Stimulated activated CD4-positive, alpha-beta T cell treated with anti-CD3 and anti-CD28 coated beads, Interleukin-2, amount 100 ng/mL, for 48 hours (primary cell): ENCODE measurements at places on chromosomes 5 and 9.

DNA sequence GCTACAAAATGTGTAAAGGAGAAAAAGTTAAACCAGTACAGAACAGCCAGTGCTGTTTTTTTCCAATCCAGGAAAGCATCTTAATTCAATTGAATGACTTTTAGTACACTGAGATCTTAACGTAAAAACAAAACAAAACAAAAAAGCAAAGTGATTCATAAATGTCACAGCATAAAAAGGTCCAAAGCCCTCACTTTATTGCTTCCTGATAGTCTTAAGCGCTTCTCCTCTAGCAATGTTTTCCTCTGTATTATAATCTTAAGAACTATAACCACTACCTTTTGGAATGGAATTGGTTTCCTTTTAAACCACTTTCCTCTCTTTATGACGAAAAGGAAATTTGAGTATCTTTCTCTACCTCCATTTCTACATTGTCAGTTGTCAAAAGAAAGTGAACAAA, 91.4 kb downstream of the SEMA5A start:
- DNase-seq, result no peak

GRCh38 chr5:90356622-90357021, 52.9 kb downstream of the CETN3 start:
- no peak for DNase-seq

GRCh38 chr5:144131261-144131660, 39.2 kb downstream of the YIPF5 start:
- no peak for DNase-seq

DNA sequence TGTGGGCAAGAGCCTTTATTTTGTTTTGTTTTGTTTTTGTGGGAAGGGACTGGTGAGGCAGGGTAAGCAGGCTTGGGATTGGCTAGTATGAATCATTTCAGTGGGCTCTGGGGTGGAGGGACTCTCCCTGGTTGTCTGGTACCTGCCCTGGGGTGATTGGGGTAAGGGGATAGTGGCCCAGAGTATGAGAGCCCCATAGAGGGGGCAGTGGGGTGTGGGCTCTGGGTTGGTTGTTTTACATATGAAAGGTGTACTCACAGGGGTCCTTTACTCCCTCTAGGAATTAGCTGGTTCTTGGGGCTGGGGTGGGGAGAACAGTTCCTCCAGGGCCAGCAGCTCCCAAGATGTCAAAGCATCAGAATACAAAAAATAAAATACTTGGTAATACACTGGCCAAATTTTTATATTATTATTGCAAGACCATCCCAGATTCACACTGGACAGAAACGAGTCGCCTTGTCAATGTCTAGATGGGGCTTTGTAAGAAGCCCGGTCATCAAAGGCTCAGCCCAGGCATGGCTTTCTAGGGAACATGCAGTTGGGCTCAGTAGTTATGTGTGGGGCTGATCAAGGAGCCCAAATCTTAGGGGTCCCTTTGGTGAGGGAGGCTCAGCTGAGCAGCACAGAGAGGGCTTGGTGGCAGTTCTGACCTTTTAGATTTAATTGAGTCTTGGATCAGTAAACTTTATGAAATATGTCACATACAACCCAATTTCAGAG, 190.5 kb downstream of the NXNL2 start:
- DNase-seq, result no peak

GRCh38 chr9:89524963-89525362, 27.1 kb upstream of the SEMA4D start:
- DNase-seq, result no peak

DNA sequence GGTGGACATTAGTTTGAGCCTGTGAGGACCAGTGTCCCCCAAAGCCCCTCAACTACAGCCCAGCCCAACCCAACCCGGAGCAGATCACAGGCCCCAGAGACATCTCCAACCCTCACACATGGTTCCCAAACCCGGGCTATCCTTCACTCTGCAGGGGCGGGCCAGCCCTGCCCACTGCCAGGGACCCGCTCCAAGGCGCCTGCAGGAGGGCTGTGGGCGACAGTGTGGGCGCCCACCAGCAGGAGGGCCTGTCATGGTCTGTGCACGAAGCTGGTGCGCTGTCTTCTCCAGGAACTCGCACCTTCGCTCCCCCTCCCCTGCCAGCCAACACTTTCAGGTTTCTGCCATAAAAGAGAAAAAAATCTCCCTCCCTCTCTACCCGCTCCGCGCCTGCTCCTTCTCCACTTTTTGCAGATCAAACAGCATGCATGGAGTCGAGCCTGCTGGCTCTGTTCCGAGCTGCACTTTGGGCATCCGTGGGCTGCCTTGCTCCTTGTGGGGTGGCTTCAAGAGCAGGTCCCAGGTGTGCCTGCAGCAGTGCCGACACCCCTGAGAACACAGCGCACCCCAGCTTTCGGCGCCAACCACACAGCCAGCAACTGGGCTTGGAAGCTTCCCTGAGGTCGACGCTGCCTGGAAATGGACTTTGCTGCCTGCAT, 133.7 kb upstream of the PPP1R26 start:
- DNase-seq, result no peak

DNA sequence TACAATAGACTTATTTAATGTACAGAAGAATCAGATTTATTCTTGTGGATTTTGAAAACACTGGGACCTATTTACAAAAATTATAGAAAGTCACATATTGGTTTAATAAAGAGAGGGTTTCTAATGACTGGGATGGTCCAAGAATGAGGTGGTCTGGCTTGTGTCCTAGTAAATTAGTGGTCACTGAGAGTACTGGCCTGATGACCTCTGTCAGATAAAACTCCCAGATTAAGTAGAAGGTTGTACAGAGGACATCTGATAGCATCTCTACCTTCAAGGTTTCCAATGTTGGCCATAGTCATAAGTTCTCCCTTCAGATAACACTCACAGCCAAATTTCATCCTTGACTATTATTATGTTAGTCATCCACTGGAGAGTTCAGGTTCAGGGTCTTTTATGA, 692.9 kb downstream of the MTRR start:
- DNase-seq, result no peak

- no peak for DNase-seq
Observed at GRCh38 chr9:97906236-97906831, 16.0 kb downstream of the TRMO start.

- DNase-seq, result no peak
Observed at GRCh38 chr9:5416953-5417352, 20.8 kb downstream of the PLGRKT start.

GRCh38 chr5:173646692-173647091, 30.2 kb upstream of the BOD1 start:
- DNase-seq, result no peak

DNA sequence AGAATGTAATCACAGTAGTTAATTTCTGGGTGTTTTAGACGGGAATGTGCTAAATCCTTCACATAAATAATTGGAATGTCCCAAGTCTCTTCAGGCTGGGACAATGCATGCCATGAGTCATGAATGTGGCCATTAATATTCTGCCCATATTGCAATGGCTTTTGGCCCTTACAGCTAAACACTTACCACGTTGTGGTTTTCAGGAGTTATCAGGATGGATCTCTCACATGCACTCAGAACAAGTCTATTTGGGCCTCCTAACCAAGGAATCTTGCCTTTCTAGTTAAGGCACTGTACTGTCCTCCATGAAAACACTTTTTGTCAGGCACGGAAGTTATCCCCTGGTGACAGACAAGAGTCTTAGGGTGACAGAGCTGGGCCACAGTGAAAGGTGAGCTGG, 32.7 kb downstream of the PKD2L2 start:
- no peak for DNase-seq

DNA sequence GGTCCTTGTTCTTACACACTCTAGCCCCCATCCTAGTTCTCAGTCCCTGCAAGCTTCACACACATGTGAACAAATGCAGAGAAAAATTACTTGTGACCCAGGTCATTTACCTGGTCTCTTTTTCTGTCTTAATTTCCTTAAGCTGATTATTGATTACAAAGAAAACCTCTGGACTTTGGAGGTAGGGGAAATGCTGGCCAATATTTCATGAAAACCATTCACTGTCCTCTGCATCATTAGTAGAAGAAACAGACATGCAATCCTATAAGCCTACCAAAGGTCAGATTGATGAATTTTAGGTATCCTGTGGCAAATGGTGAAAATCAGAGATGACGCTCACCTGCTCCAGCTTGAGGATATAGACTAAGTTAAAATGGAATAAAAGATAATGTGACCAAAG, 366.8 kb downstream of the ARRDC3 start:
- no peak for DNase-seq

DNA sequence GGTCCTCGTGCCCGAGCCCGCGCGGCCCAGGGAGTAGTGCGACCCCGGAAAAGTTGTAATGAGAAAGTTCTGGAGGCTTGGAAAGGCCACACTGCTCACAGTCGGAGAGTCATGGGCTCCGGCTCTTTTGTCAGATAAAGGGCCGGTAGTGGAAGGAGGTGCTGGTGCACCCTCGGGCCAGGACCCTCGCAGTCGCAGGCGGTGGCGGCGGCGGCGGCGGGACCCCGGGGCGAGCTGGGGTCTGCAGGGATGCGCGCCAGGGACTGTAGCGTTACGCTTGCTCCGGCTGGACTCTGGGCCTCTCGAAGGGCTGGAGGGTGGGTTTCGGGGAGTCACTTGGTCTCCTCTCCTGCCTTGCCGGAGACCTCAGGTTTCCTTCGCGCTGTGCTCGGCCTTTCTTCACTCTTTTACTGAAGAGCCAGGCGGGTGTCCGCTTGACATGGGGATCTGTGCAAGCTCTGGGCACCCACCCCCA, 1.5 kb downstream of the RORB start:
- no peak for DNase-seq

DNA sequence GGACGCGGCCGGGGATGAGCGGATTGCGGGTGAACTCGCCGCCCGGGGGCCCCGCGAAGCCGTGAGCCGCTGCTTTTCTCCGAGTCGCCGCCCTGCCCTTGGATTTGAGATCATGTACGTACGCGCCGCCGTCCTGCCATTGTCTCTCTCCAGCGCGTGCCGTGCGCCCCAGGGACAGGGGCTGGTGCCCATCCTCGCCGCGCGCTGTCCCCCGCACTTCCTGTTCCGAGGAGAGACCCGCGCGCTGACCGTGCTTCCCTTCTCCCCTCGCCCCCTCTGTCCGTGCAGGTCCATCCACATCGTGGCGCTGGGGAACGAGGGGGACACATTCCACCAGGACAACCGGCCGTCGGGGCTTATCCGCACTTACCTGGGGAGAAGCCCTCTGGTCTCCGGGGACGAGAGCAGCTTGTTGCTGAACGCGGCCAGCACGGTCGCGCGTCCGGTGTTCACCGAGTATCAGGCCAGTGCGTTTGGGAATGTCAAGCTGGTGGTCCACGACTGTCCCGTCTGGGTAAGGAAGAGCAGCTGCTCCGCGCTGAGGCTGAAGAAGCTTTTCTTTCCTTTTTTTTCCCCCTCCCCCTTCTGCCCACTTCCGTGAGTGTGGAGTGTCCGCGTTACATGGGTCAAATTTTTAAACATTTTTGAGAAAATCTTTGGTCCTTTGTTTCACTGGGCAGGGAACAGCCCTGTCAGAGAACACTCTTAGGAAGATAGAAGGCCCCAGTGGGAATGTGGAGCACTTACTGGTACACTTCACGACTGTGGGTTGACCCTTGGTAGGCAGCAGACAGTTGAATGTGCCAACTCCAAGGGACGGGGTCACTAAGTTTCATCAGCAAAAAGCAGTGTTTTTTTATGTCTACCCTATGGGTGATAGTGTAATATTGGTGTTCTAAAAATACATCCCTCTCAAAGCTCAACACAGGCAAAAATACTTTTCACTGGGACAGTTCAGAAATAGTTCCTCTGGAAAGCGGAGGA, 727 bp downstream of the RHOBTB3 start:
- peak; percentile 25 for DNase-seq

- no peak for DNase-seq
Observed at GRCh38 chr5:132364319-132364718, 5.2 kb upstream of the SLC22A5 start.
